ENCODE measurements at places on chromosomes 1 and 21.

DNA sequence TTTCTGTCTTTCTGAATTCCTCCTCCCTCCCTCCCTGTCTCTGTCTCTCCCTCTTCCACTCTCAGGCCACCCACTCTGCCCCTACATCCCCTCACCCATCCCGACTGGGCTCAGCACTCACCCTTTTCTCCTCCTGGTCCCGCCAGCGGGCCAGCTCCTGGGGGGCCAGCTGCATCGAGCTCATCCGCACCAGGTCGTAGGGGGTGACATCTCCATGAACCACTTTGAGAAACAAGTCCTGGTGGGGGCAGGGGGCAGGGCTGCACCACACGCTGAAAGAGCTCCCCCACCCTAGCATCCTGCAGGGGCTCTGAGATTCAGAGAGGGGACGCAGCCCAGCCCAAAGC, 17.8 kb downstream of the SPOCD1 start:
- no peak for DNase-seq

- DNase-seq, result no peak
These were observed 1.8 kb downstream of the ZNF669 start for GRCh38 chr1:247102381-247102780.

- no peak for DNase-seq
These were observed 273.1 kb upstream of the SNX7 start for GRCh38 chr1:98388441-98388840.

- DNase-seq, result no peak
These were observed 245.9 kb downstream of the PRDM2 start for GRCh38 chr1:13945856-13946255.

- no peak for DNase-seq
These were observed 17.6 kb upstream of the KCNQ4 start for GRCh38 chr1:40766017-40766416.

DNA sequence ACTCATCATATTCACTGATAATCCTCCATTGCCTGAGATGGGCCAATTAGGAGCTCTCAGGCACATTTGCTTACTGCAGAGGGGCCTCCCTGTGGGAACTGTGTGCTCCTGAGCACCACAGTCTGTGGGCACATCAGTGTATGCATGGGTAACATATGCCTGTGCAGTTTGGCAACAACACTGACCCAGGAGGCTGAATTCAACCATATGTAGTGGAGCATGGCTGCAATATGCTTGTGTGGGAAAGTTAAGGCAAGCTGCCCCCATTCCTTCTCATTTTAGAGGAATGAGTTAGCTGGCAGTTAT, 11.8 kb upstream of the FMOD start:
- no peak for DNase-seq

- no peak for DNase-seq
These were observed 23.5 kb upstream of the CR2 start for GRCh38 chr1:207430602-207431001.

GRCh38 chr1:178962853-178963711, 62.6 kb upstream of the FAM20B start:
- DNase-seq, result no peak

- no peak for DNase-seq
These were observed 67.5 kb upstream of the DUSP10 start for GRCh38 chr1:221809091-221810029.

DNA sequence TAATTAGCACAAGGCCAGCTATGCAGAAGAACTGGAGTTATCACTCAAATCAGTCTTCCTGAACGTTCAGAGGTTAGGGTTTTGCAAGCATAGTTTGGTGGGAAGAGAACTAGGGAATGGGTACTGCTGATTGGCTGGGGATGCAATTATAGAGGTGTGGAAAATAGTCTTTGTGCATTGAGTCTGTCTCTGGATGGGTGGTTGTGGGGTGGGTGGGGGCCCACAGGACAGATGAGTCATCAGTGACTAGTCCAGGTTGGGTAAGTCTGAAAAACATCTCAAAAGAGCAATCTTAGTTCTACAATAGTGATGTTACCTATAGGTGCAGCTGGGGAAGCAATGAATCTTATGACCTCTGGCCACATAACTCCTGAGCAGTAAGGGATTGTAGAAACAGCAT, 89.7 kb upstream of the HMCN1 start:
- no peak for DNase-seq

Measured in activated T-helper 9 cell treated with anti-CD3 and anti-CD28 coated beads, Interleukin-2, amount 50 U/mL, for 16 hours (primary cell).